ENCODE measurements at places on chromosomes 13 and 19. TPM values are rescaled to one million over a fixed set of nuclear protein-coding genes. Genes with fewer than 3 reads are reported as not detected.

The ZNF431 gene
- total RNA-seq, result 30.1 TPM

The FBXO17 gene
- total RNA-seq, result 25.0 TPM

The CLDND2 gene
- total RNA-seq, result not detected

The OR2Z1 gene
- not detected for total RNA-seq

The KIR3DL1 gene
- total RNA-seq, result 0.22 TPM

The NCAN gene
- total RNA-seq, result 18.9 TPM

The IQCN gene
- total RNA-seq, result 3.1 TPM

The LPAR6 gene
- total RNA-seq, result 39.4 TPM
